ENCODE measurements at places on chromosomes 11 and 22. TPM values are rescaled to one million over a fixed set of nuclear protein-coding genes. Genes with fewer than 3 reads are reported as not detected.

ENTHD1 gene
- total RNA-seq: not detected

TMEM132A gene
- 8.3 TPM for total RNA-seq

OR4D5 gene
- not detected for total RNA-seq

AIP gene
- total RNA-seq: 95.5 TPM

SCT gene
- not detected for total RNA-seq

CACNA1I gene
- under 0.01 TPM for total RNA-seq

SMTNL1 gene
- not detected for total RNA-seq

POU2AF2 gene
- not detected for total RNA-seq

C11orf52 gene
- 0.28 TPM for total RNA-seq

DNA sequence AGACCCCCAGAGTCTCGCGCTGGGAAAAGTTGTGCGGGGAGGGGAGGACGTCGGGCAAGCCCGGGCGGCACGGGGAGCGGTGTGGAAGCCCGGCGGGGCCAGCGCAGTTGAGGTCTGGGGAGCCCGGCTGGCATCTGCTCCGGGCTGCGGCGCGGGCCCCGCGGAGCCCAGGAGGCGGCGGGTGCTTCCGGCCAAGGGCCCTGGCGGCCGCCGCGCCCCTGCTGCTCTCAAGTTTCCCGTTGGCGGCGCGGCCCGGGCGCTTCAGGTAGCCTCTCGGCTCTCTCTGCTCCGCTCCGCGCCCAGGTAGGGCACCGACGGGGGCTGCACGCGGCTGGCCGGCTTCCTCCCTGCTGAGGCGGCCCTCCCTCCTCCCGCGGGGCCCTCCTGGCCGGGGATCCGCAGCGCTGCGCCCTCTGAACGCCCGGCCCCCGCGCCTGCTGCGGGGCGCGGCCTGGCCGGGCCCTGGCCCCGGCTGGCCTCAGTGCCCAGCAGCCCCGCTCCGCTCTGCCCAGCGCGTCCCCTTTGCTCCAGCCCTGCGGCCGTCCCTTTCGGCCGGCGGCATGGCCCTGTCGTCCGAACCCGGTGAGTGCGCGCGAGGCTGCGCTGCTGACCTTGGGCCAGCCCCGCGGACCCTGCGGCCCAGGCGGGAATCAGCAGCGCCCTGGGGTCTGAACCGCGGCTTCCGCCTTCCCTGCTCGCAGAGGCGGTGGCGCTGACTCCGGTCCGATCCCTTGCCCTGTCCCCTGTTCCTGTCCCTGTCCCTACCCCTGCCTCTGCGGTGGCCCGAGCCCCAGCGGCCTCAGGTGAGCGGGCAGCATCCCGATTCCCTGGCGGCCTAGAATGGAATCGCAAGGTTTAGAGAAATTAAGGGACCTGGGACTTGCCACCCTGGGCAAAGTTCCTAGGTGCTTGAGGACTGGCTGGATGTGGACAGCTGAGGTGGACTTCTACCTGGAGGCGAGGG is 4.3 kb upstream of the AMPD3 start:
- no peaks in the 10 kb centered on the region for H3K36me3 ChIP-seq
- H3K27ac ChIP-seq: no peak overlapping the region
- DNase-seq: no peak

- H3K27ac ChIP-seq: no peak overlapping the region
- peaks cover 21% of the 10 kb centered on the region for H3K27me3 ChIP-seq
- H3K4me3 ChIP-seq: no peak overlapping the region
- H3K36me3 ChIP-seq: no peaks in the 10 kb centered on the region
Observed at GRCh38 chr11:8283465-8284230, 20.0 kb upstream of the LMO1 start.

DNA sequence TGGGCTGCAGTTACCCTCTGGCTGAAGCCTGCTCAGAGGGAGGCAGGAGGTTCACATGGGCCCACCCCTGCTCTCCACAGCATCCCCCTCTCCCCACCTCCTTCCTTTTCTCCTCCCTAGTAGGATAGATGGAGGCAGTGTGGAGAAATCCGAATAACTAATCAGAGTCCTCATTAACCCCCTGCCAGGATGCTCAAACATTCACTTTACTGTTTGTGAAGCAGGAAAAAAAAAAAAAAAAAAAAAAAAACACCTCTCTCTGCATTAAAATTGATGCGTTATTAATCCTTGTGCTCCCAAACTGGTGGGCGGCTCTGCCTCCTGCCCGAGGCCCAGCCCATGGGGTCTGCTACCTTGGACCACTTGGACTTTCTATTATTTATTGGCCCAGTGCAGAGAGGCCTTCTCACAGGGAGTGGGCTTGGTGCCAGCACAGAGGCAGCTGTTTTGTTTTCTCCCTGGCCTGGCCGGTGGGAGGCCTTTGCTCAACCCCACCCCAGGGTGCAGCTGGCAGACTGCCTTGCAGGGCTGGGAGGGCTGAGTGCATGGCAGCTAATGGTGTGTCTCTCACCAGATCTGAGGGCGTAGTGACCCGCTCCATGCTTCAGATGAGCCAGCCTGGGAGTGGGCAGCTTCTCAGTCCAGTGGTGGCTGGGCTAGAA is 150.7 kb downstream of the PKNOX2 start:
- H3K27me3 ChIP-seq: no peaks in the 10 kb centered on the region
- DNase-seq: peak; percentile 25
- peaks cover 6% of the 10 kb centered on the region for H3K4me1 ChIP-seq

DNA sequence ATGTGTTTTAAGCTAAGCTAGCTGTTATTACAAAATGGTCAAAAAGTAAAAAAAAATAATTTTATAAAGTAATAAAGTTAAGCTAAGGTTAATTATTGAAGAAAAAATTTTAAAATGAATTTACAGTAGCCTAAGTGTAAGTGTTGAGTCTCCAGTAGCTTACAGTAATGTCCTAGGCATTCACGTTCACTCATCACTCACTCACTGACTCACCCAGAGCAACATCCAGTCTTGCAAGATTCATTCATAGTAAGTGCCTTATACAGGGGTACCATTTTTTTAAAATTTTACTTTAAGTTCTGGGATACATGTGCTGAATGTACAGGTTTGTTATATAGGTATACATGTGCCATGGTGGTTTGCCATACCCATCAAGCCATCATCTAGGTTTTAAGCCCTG is 11.6 kb upstream of the OOSP4B start:
- H3K4me1 ChIP-seq: no peaks in the 10 kb centered on the region
- H3K4me3 ChIP-seq: no peak overlapping the region
- DNase-seq: no peak
- H3K36me3 ChIP-seq: no peaks in the 10 kb centered on the region
- H3K27me3 ChIP-seq: no peaks in the 10 kb centered on the region

DNA sequence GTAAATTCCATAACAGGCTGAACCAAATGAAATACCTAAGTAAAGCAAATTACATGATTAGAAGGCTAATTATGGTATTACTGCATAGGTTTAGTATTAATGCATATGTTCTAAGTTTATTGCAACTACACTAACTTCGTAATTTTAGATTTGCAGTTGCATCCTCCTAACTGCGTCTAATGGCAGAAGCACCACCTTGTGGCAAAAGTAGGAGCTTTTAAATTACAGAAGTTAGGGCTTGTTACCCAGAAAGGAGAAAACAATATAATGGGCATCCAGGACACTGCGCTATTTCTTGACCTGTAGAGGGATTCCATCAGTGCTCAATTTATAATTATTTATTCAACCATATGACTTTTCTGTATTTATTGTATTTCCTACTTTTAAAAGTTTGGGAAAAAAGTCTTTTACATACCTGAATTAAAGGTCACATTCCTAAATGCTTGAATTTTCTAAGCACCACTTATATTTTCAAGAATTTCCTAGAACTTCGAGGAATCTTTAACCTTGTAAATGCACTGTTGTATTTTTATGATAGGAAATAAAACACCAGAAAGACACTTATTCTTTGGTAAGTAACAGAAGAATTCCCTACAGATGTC is 16.3 kb upstream of the GPR83 start:
- no peaks in the 10 kb centered on the region for H3K4me1 ChIP-seq
- no peaks in the 10 kb centered on the region for H3K27me3 ChIP-seq
- no peak overlapping the region for H3K27ac ChIP-seq
- no peak overlapping the region for H3K4me3 ChIP-seq

- DNase-seq: no peak
- no peak overlapping the region for H3K4me3 ChIP-seq
- H3K27me3 ChIP-seq: no peaks in the 10 kb centered on the region
- no peak overlapping the region for H3K27ac ChIP-seq
- no peaks in the 10 kb centered on the region for H3K36me3 ChIP-seq
Observed at GRCh38 chr11:28289444-28289843, 181.3 kb downstream of the METTL15 start.

DNA sequence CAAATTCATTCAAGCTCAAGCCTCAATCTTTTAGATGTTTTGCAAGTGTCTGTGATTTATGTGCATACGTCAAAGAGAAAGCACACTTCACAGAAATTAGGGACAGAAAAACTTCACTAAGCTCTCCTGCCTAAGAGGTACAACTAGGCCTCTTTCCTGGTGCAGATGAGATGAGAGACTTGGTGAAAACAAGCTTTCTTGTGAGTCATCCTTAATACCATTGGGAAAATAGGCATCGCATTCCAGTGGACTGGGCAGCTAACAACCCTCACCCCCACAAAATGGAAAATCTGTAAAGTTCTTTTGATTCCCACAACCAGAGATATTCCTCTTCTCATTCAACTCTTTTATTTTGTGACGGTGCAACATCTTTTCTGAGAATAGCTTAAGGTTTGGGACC is 1110.4 kb upstream of the CCDC90B start:
- H3K27ac ChIP-seq: no peak overlapping the region
- H3K4me1 ChIP-seq: no peaks in the 10 kb centered on the region
- no peak for DNase-seq
- H3K4me3 ChIP-seq: no peak overlapping the region
- H3K36me3 ChIP-seq: no peaks in the 10 kb centered on the region
- H3K27me3 ChIP-seq: no peaks in the 10 kb centered on the region
